ENCODE measurements at places on chromosomes 4 and X.

GRCh38 chr4:112523008-112523721, 7.2 kb upstream of the NEUROG2 start:
- DNase-seq: peak; percentile 79

DNA sequence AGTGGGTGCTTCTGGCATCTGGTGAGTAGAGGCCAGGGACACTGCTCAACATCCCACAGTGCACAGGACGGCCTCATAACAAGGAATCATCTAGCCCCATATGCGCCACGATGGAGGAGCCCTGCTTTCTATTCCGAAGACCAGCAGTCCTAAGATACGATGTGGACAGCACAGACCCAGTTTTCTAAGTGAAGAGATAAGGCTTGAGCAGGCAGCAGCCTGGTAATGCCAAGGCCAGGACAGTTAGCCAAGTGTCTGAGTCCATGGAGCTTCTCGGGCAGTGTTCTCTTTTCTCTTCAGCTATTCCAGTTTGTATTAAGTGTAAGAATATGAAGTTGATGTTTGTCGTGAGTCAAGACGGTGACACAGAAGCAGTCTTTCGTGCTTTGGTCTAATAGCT, 112.7 kb downstream of the TBL1X start:
- DNase-seq: no peak

DNA sequence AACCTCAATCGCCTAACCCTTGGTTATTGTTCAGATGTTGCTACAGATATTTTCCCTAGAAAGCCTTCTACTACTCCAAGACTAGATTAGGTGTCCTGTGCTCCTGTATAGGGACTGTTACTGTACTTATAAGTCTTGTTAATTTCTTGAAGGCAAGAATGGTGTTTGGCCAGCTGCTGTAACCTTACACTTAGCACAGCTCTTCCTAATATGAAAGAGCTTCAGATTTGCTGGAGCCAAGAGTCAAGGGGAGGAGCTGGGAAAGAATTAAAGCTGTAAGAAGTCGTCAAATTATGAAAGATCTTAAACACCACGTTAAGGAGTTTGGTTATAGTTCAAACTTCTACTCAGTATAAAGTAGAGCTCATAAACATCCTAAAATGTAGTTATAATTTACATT, 245.9 kb upstream of the TLL1 start:
- DNase-seq: no peak

- peak; percentile 11 for DNase-seq
These were observed 60.1 kb downstream of the PRRG1 start for GRCh38 chrX:37409278-37409677.

DNA sequence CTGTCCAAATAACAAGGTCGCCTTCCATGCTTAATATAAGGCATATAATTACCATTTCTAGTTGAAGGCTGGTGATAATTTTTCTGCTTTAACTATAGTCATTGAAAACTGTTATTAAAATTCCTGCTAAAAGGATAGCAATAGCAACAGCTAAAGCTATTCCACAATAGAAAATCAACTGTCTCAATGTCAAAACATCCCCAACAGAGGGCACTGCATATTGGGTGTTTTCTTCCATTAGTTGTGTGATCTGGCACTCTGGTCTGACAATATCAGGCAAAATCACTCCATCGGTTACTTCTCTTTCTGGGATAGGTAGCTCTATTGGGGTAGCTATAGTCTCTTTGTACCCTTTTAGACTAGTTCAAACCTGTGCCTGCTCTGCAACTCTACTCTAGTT, 53.5 kb downstream of the TMPRSS11F start:
- DNase-seq: peak; percentile 1

GRCh38 chr4:180557348-180557747, 1685.9 kb upstream of the TENM3 start:
- peak; percentile 7 for DNase-seq

DNA sequence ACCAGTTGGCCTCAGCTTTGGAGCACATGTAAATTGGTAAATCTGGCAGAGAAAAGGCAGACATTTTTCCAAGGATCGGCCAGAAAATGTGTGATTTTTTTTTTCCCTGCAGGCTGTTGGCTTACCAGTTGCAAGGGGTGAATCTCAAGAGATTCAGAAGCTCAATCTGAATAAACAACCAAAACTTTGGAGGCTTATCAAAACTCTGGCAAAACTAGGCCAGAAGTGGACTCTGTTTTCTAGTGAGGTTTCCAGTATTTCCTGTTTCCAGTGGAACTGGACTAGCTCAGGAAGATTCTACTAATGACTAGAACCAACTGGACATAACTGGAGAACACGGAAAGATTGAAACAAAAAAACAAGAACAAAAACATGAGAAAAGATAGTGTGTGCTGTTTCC, 191.3 kb downstream of the SMIM20 start:
- DNase-seq: no peak

DNA sequence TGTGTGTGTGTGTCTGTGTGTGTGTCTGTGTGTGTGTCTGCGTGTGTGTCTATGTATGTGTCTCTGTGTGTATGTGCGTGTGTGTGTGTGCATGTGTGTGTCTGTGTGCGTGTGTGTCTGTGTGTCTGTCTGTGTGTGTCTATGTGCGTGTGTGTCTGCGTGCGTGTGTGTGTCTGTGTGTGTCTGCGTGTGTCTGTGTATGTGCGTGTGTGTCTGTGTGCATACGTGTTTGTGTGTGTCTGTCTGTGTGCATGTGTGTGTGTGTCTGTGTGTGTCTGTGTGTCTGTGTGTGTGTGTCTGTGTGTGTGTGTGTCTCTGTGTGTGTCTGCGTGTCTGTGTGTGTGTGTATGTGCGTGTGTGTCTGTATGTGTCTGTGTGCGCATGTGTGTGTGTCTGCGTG, 35.6 kb downstream of the SLITRK2 start:
- no peak for DNase-seq

- DNase-seq: no peak
These were observed at the start of gene HELT for GRCh38 chr4:185017964-185018772. TSS of gene HELT (plus strand) at chr4:185018490. CDS start at chr4:185018929, 439 bp downstream.

- DNase-seq: no peak
These were observed 160.7 kb upstream of the NPY2R start for GRCh38 chr4:155047755-155048154.

- no peak for DNase-seq
These were observed 11.3 kb downstream of the RASSF6 start for GRCh38 chr4:73608689-73609594.

Data from KBM-7 (cell line).